ENCODE measurements at places on chromosomes 16 and 17.

DNA sequence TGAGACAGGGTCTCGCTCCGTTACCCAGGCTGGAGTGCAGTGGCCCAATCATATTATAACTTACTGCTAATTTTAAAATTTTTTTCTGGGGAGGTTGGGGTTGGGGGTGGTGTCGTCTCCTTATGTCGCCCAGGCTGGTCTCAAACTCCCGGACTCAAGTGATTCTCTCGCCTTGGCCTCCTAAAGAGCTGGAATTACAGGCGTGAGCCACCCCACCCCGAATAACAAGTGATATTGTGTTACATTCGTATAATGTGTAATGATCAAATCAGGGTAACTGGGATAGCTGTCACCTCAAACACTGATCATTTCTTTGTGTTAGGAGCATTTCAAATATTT is 16.2 kb upstream of the KPNA2 start:
- DNase-seq, result no peak

- DNase-seq, result no peak
Observed at GRCh38 chr16:81541314-81541713, 96.7 kb downstream of the CMIP start.

- no peak for DNase-seq
Observed at GRCh38 chr17:62797959-62798358, 10.2 kb downstream of the MARCHF10 start.

DNA sequence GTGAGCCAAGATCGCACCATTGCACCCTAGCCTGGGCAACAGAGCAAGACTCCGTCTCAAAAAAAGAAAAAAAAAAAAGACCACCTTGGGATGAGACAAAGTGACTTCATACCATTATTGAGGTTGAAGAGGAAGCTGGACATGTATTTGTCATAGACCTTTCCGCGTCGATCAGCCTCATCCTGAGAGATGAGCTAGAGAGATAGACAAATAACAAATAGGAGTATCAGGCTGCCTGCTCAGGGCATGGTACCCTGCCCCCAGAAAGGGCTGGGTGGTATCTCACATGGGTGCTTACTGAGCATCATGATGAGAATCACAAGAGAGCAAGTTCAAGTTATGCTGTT is 22.1 kb downstream of the CNTNAP1 start:
- DNase-seq, result no peak

DNA sequence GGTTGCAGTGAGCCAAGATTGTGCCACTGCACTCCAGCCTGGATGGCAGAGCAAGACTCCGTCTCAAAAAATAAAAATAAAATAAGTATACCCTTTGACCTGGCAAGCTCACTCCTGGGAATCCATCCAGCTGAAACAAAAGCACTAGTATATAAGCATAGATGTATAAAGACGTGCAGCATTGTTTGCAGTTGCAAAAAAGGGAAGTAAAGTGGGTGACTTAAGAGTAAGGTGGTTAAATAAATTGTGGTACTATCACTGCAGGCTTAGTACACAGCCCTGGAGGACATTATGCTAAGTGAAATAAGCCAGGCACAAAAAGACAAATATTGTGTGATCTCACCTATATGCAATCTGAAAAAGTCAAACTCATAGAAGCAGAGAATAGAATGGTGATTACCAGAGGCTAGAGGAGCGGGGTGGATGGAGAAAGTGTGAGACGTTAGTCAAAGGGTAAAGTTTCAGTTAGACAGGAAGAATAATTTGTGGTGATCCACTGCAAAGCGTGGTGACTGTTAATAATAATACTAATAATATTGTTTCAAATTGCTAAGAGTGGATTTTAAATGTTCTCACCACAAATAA is 113.0 kb downstream of the MYO1D start:
- DNase-seq, result no peak

DNA sequence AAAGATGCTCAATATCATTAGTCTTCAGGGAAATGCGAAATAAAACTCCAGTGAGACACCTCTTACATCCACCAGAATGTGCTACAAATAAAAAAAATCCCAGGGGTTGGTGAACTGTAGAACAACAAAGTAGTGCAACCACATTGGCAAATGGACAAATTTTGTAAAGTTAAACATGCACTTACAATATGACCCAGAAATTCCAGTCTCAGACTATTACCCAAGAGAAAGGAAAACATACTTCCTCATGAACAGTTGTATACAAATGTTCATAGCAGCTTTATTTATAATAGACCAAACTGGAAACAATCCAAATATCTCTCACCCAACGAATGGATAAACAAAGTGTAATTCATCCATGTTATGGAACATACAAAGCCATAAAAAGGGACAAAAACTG is 239.5 kb downstream of the ABCC12 start:
- DNase-seq, result no peak

GRCh38 chr17:49887086-49887743 is 39.3 kb upstream of the TAC4 start:
- no peak for DNase-seq

DNA sequence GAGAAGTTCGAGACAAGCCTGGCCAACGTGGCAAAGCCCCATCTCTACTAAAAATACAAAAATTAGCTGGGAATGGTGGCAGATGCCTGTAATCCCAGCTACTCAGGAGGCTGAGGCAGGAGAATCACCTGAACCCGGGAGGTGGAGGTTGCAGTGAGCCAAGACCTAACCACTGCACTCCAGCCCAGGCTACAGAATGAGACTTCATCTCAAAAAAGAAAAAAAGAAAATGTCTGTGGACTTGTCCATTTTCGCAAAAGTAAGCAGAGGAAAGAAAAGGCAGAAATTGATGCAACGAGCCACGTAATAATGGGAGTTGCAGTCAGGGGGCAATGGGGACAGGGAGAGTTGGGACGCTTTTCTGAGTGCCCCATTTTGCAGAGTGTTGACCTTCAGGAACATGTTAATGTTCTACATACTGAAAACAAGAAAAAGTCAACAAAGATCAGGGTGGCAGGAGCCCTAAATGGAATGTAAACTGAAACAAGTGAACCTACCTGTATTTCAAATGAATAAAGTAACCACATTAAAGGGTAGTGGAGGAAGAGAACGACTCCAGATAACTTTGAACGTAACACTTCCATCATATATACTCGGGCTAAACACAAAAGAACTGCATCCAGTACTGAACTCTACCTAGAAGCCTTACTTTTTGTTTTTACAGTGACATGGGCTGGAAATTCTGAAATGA is 76.4 kb downstream of the CNGB1 start:
- DNase-seq, result no peak

GRCh38 chr17:79549141-79549915 is 61.5 kb downstream of the RBFOX3 start:
- no peak for DNase-seq

DNA sequence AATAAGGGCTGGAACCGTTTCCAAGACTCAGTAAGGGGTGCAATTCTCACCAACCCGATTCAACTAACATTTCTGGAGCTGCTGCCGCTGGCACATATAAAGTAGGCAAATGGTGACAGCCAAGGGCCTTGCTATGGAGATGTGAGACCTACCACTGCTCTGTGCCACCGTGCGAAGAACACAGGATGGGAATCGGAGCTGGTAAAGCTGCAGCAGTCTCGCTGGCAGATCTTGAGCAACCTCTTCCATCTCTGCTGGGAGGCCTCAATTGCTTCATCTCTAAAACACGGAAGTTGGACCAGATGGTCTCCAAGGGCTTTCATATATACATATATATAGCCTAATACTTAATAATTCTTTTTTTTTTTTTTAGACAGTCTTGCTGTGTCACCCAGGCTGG is 128.9 kb upstream of the RCVRN start:
- DNase-seq, result no peak

DNA sequence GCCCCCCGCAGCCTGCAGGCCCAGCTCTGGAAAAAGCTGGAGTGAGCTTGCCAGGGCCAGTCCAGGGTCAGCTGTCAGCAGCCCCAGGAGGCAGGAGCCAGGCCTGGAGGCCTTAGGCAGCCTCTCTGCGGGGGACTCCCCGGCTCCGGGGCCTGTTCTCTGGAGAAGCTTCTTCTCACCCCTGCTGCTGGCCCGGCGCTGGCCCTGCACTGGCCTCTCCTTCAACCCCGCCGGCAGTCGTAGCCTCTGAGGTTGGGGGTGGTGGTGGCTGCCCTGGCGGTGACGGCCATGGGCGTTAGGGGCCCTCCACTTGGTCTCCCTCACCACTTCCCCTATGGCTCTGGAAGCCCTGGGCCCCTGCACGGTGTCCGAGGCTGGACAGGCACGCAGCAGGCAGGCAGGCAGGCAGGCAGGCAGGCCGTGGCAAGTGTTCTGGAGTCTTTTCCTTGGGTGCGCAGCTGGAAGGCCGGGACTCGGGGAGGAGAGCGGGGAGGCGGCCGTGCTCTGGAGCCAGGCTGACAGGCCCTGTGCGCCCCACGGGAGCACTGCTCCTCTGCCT is 2.1 kb downstream of the FOXF1 start:
- DNase-seq, result no peak

- no peak for DNase-seq
Observed at GRCh38 chr16:4217204-4218131, 24.4 kb downstream of the SRL start.

- DNase-seq, result no peak
Observed at GRCh38 chr16:26317885-26318284, 626.1 kb downstream of the HS3ST4 start.

DNA sequence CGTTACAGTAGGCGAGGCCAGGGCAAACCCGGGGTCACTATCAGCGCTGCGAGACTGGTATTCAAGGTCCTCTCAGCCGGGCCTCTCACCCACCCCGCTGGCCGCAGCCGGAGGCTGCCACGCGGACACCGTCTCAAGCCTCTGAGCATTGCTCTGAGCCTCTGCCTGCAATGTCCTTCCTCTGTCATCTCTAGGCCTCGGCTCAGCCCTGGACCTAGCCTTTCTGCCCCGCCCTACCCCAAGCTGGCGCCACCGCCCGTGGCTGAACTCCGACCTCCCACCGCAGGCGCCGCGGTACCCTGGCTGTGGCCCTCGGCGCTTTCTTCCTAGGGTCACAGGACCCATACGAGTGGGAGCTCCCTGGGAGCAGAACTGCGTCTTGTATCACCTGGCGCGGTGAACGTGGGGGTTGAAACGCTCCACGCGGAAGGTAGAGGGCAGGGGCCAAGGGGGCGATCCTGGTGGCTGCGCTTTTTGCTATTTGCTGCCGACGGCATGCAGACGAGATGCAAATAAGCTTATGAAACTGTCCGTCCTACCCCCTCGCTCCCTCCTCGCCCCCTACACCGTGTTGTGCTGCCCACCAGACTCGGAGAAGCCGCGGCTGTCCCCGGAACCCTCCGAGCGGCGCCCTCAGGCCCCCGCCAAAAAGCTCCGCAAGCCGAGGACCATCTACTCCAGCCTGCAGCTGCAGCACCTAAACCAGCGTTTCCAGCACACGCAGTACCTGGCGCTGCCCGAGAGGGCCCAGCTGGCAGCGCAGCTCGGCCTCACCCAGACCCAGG is 3.7 kb downstream of the DLX4 start:
- no peak for DNase-seq

- DNase-seq, result no peak
Observed at GRCh38 chr16:53501216-53501859, 1.7 kb downstream of the AKTIP start.

DNA sequence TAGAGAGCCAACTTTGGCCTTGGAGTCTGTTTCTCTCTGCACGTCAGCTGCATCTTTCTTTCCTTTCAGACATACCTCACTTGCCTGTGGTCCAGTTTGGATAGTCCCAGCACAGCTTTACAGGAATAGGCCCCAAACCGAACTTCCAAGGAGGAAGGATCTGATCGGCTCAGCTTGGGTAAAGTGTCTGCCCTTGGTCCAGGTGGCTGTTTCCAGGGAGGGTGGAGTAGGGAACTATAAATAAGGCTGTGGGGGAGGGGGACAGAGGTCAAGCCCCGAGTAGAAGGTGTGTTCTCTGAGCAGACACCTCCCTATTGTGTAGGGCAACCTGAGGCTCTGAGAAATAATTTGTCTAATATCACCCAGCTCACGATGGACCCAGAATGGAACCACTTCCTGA is 29.2 kb upstream of the NKD1 start:
- no peak for DNase-seq

DNA sequence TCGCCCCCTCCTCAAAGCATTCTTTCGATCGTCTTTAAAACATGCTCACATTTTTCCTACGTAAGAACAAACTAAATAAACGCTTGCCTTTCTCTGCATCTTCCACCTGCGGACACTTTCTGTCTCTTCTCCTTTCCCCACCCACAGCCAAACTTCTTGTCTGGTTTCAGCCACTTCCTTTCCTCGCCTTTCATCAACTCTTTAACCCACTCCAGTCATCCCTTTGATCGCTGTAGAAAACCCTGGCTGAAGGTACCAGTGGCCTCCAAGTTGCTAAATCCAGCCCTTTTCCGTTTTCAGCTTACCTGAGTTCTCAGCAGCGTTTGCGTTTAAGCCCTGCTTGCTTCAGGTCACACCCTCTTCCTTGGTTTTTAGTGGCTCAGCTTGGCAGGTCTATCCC is 483 bp downstream of the RPA1 start:
- DNase-seq, result peak; percentile 23

DNA sequence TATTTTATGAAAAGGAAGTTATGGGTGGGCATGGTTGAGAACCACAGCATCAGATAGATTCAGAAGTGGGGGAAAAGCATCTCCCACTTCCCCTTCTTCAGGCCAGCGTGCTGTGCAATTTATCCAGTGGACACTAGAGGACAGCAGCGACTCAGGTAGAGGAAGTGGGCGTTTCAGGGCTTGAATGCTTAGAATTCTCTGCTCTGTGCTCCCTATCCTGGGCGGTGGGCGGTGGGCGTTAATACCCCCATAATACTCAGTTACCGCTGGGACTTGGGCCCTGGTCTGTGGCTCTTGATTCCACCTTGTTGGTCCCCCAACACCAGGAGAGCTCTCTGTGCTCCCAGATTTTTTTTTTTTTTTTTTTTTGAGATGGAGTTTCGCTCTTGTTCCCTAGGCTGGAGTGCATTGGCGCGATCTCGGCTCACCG is 3.7 kb upstream of the LYZL6 start:
- peak; percentile 48 for DNase-seq

- no peak for DNase-seq
Observed at GRCh38 chr16:56330476-56330875, 94.9 kb downstream of the AMFR start.

- no peak for DNase-seq
Observed at GRCh38 chr17:17180141-17180603, 26.0 kb downstream of the PLD6 start.

DNA sequence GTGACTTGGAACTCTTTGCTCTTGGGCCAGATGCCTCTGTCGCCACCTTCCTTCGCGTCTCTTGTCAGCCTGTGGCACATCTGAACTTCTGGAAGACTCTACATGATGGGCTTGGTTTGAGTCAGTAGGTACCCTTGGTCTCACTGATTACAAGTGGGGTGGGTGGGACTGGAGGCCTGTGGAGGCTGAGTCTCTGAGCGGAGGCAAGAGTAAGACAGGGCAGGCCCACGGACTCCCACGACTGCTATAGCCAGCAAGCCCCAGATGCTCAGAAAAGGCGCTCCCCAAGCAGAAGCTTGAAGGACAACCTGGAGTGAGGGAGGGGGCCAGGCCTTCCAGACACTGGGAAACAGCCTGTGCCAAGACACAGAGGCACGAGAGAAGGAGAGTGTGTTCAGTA is 145.7 kb downstream of the SNX29 start:
- DNase-seq, result no peak

- DNase-seq, result no peak
Observed at GRCh38 chr17:41004397-41004796, 4.5 kb downstream of the KRTAP3-1 start.

GRCh38 chr17:61072648-61073047 is 327.0 kb upstream of the TBX2 start:
- no peak for DNase-seq
